Activated naive CD4-positive, alpha-beta T cell treated with anti-CD3 and anti-CD28 coated beads, Interleukin-2, amount 50 U/mL, for 72 hours (primary cell): ENCODE measurements at places on chromosomes 2 and 18. TPM values are rescaled to one million over a fixed set of nuclear protein-coding genes. Genes with fewer than 3 reads are reported as not detected.

The MSH6 gene
- total RNA-seq, result 108 TPM

The FBLN7 gene
- total RNA-seq, result 48.5 TPM

The CHRND gene
- not detected for total RNA-seq

The RESP18 gene
- not detected for total RNA-seq

The TBC1D8 gene
- 12.1 TPM for total RNA-seq

The TUBA3E gene
- total RNA-seq, result not detected

The ADCYAP1 gene
- not detected for total RNA-seq

The ALK gene
- not detected for total RNA-seq

The CTIF gene
- 2.4 TPM for total RNA-seq

The CCDC85A gene
- not detected for total RNA-seq

The ACKR3 gene
- total RNA-seq, result 0.54 TPM

The PSTPIP2 gene
- total RNA-seq, result 2.9 TPM

The RNMT gene
- total RNA-seq, result 65.3 TPM

The CABLES1 gene
- 6.5 TPM for total RNA-seq

The RAB6C gene
- not detected for total RNA-seq

The C2orf66 gene
- total RNA-seq, result not detected

The VWA3B gene
- not detected for total RNA-seq

The KHK gene
- total RNA-seq, result 16.3 TPM

The MCM6 gene
- 249 TPM for total RNA-seq

The RAMP1 gene
- total RNA-seq, result not detected

The SNORC gene
- total RNA-seq, result 3.6 TPM

The SLC4A5 gene
- total RNA-seq, result 0.89 TPM

The MYCN gene
- not detected for total RNA-seq

The TWIST2 gene
- not detected for total RNA-seq

The CAPN13 gene
- total RNA-seq, result not detected

The ERMN gene
- total RNA-seq, result 1.6 TPM

The IL1RN gene
- 1.6 TPM for total RNA-seq

The ST6GAL2 gene
- not detected for total RNA-seq

The FMNL2 gene
- 8.0 TPM for total RNA-seq

The ASAP2 gene
- total RNA-seq, result 0.09 TPM

The ZSWIM2 gene
- not detected for total RNA-seq

The GALNT3 gene
- total RNA-seq, result 5.3 TPM

The ERFE gene
- total RNA-seq, result not detected

The PLB1 gene
- total RNA-seq, result 0.39 TPM

The RAB17 gene
- total RNA-seq, result 0.88 TPM

The GCG gene
- total RNA-seq, result not detected

The DPP4 gene
- 42.0 TPM for total RNA-seq

The RUFY4 gene
- 5.1 TPM for total RNA-seq

The REG1B gene
- not detected for total RNA-seq
